G401 (cell line): ENCODE measurements at places on chromosomes 4 and X. TPM values are rescaled to one million over a fixed set of nuclear protein-coding genes. Genes with fewer than 3 reads are reported as not detected.

DNA sequence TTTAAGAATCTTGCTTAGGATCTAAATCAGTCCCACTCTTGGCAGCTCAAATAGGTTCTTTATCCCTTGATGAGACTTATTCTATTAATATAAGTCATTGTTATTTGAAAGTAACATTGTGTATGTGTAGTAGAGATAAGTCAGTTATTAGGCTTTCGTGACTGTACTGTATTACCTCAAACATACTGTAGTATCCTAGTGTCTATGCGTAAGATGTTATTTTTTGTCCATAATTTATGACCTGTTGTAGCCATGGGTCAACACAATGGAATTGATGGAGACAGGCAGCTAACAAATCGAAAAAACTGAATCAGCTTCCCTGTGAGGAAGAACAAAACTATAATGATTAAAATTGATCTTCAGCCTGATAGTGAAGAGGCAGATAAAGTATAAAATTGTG is 41.8 kb downstream of the CLCN3 start:
- no peak for DNase-seq

The XG gene
- total RNA-seq, result 0.51 TPM in 1 of 2 replicates, not detected in the other

- DNase-seq, result no peak
Measured at GRCh38 chr4:147794787-147795413, 63.0 kb downstream of the ARHGAP10 start.

DNA sequence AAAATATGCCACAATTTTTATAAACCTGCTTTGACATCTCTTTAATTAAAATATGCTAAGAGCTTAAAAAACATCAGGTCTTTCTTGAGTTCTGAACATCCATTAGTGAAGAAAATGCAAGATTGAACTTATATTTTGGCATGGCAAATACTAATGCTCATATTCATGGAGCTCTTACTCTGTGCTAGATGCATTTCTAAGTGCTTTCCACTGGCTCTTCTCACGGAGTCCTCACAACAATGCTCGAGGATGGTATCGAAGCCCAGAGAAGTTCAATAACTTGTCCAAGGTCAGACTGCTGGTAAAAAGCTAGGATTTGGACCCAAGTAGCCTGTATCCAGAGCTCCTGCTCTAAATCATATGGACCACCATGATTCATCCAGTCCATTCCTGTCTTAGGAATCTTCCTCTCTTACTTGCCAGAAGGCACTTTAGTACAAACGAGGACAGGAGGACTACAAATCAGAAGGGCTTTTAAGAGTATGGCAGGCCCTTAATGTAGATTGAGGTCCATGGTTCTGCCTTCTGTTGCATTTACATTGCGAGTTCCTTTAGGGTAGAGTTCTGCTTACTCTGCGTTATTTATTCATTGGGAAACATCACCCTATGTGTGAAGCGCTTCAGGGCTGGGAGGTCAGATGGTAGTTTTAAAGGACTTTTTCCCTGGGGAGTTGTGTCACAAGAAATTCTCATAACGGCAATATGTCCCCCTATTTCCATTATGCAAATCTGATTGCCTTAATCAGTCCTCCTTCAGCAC is 199.2 kb downstream of the RASL11B start:
- no peak for DNase-seq

The NAT8L gene
- total RNA-seq, result 9.5 and 11.4 TPM in 2 replicates

The TAF7L gene
- not detected in 2 replicates for total RNA-seq

DNA sequence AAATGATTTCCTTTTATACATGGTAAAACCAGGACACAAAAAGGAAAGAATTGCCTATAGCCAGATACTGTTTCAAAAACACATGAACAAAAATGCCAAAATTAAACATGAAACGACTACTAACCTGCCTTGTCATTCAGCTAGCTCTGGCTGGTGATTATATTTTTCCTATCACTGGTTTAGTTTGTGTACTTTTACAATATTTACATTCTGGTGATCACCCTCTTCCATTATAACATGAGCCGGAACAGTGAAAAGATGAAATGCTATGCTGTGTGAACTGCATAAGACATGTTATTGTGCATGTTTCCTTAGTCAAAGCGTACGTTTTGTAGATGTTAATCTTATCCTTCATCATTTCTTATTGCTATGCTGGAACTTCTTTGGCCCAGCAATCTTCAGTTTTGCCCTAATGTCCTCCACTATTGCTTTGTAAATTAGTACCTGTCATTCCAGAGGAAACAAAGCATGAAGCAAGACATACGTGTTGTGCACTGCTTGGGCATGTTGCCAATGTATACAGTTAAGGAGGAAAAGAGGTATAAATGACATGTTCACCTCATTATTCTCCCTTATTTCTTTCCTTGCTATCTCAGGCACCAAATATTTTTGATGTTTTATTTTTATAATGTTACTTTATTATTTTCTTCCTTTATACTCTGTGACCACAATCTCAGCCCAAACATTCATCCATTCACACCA is 386.3 kb downstream of the ARHGAP24 start:
- DNase-seq, result no peak

The ATP1B4 gene
- total RNA-seq, result not detected in 2 replicates

The KLB gene
- total RNA-seq, result not detected in 2 replicates

DNA sequence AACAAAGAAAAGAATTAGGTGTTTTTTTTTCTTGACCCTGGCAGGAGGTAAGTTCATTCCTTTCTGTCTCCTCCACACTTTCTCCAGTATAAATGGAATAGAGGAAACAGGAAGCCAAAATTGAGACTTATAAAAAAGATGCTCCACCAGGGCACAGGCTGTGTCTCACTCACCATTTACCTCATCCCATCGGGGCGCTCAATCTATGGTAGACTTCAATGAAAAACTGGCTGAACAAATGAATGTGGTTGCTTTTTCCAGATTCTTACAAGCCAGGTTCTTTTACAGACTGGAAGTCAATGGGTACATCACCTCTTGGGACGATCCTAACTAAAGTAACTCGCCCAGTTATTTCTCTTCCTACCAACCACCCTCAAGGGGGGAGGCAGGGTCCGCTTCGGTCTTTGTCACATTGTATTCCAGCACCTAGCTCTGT is 685 bp downstream of the COMMD8 start:
- peak; percentile 69 for DNase-seq

DNA sequence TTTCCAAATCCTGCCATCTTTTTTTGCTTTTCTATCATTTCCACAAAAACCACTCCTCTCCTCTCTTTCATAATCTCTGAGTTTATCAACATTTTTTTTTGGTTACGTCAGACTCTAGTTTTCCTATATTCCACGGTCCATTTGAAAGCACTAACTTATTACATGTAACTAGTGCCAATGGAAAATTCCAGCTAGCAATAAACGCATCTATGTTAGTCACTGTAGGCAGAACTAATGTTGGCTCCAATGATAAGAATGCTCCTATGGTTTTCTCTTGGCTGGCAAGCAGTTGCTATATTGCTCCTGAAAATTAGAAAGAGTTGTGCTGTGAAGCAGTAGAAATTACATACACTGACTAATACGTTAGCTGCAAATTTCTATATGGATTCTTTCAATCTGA is 634.6 kb upstream of the FTHL17 start:
- peak; percentile 46 for DNase-seq

- no peak for DNase-seq
Measured at GRCh38 chrX:12249997-12250396, 111.7 kb downstream of the FRMPD4 start.

- no peak for DNase-seq
Measured at GRCh38 chr4:144298519-144298918, 158.0 kb upstream of the GYPA start.

- DNase-seq, result no peak
Measured at GRCh38 chr4:159017323-159018026, 85.4 kb upstream of the RAPGEF2 start.

- no peak for DNase-seq
Measured at GRCh38 chr4:41144812-41145211, 69.5 kb downstream of the APBB2 start.

DNA sequence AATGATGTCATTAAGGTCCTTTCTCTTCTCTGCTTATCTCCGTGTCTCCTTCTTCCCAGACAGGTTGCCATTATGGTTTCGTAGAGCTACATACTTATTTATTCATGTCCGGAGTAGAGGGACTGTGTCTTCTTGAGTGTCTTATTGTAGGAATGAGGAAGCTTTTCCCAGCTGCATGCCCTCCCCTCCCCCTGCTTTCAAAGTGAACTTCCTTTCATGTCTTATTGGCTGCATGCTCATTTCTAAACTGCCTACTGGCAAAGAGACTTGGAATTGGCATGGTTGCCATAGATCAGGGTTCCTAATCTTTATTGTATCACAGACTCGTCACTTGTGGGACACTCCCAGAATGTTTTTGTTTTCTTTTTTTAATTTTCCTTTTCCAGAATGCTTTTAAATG is 15.4 kb downstream of the VAMP7 start:
- no peak for DNase-seq

- no peak for DNase-seq
Measured at GRCh38 chr4:153497091-153497531, 31.0 kb downstream of the TMEM131L start.

- DNase-seq, result no peak
Measured at GRCh38 chrX:9122519-9123245, 88.8 kb upstream of the FAM9B start.

DNA sequence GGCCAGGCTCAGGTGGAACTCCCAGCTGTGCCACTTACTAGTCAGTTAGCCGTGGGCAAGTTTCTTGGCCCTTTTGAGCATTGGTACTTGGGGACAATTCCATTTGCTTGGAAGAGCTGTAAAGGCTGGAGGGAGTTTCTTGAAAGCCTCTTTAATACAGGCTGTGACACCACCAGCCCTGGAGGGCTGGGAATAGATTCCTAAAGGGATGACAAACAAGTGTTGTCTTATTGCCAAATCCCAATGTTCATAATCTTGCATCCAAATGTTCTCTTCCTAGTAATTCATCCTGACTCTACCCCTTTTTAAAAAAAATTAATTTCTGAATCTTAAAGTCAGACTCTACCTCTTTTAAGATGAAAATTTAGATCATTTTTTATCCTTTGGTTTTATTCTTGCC is 14.6 kb upstream of the MED28 start:
- DNase-seq, result no peak

The IGFBP7 gene
- 11.1 and 18.2 TPM in 2 replicates for total RNA-seq

DNA sequence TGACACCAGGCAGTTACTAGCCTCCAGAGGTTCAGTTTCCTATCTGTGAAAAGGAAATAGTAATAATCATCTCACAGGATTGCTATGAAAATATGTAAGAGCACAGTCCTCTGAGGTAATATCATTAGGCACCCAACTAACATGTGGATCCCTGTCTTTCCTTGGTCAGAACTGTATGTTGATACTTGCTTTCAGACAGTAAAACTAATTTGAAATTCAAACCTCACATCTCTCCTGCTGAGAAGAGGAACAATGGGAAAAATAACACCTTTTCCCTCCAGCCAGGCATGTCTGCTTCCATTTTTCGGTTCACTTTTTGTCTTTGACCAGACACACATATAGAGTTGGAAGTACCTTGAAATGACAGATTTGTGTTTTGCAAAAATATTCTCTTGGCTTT is 262.7 kb downstream of the IL15 start:
- no peak for DNase-seq

DNA sequence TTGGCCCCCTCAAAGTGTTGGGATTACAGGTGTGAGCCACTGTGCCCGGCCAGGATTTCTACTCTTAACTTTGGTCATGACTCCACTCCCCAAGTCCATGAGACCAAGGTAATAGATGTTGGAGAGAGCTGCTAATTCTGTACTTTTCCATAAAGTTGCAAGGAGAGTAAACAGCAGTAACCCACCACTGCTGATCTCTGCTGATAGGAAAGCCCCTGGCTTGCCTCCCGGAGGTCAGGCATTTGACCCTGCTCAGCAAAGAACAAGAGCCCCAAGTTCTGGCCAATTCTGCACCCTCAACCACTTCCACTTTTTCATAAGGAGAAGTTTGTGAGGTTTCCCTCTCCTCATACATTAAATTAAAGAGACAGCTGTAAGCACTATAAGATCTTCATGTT is 143.0 kb downstream of the RASL11B start:
- DNase-seq, result no peak

The AWAT2 gene
- not detected in 2 replicates for total RNA-seq

DNA sequence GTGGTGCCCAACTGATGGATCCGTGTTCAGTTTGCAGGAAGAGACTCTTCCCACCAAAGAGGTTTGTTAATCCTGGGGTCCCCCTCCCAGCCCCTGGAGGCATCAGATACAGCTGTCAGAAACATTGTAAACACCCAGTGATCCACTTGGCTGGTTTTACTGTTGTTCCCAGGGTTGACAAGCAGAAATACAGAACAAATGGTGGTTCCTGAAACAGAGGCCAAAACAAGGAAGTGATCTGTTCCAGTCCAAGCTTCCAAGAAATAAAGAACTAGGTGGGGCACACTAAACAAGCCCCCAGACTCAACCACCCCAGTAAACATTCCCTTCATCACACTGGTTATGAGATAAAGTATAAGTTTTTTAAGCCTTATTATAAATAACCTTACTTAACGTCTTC is 1.4 kb downstream of the TMLHE start:
- DNase-seq, result no peak

DNA sequence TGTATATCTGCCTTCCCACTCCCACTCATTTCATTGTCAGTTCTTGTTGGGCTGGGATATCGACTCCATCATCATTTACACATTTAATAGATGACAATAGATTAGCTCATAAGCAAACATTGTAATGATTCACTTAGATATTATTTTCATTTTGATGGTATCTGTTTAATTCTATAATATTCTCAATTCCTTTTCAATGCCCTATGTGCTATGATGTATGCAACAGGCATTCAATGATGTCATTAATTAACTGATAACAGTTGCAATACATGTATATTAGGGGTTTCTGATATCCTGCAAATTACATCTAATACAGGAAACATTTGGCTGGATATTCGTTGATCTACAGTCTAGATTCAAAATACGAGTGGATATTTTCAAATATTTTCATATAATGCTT is 850.5 kb downstream of the CCSER1 start:
- DNase-seq, result no peak

The GSPT2 gene
- 6.2 and 9.4 TPM in 2 replicates for total RNA-seq

DNA sequence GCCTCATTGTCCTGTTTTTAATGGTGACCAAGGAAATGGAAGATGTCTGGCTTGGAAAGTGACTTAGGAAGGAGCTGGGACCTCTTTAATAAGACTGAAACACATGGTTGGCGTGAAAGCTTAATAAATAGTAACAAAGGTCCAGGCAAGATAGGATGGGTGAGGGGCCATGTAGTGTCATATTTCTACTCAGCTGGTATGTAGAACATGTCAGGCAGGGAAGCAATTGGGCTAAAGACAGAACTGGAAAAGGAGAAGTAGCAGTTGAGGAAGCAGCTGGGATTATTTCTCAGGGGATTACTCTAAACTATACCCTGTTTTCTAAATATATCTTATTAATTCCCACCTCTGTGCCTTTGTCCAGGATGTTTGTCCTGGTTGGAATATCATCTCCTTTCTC is 18.6 kb downstream of the ITGB1BP2 start:
- DNase-seq, result no peak

- DNase-seq, result no peak
Measured at GRCh38 chr4:73901031-73901430, 31.8 kb downstream of the CXCL1 start.
